ENCODE measurements at places on chromosomes 13 and 19. TPM values are rescaled to one million over a fixed set of nuclear protein-coding genes. Genes with fewer than 3 reads are reported as not detected.

DNA sequence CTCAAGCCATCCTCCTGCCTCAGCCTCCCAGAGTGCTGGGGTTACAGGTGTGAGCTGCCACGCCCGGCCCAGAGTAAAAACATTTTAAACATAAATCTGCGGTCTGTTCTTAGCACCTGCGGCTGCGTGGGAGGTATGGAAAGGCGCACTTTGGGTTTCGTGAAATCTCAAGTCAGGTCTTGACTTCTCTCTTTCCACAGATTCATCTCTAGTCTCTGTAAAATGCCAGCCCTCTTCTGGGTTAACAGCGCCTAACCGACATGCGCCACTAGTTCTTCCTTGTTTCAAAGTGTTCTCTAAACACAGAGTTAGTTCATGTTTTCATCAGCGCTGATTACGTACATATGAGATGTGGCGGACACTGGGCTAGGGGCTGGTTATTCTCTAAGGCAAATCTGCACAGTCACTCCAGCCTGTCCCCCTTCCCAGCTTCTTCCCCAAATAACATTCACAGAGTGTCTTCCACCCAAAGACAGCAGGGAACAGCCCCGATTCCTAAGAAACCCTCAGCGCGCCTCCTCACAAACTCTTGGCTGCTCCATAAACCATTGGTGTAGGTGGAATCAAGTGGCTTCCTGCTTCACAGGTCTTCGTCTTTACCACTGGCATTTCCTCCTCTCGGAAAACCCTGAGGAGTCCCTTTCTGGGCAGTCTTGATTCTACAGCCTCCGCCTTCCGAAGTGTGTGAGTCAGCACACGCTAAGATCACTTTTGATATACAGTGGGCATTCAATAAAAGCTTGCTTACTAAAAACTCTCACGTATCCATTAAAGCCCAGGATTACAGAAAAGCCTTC lies 1.4 kb downstream of the PARP4 start:
- DNase-seq: peak; percentile 20
- peaks cover 12% of the 10 kb centered on the region for H3K4me1 ChIP-seq
- no peak overlapping the region for H3K4me3 ChIP-seq
- H3K27me3 ChIP-seq: no peaks in the 10 kb centered on the region
- no peaks in the 10 kb centered on the region for H3K36me3 ChIP-seq
- H3K27ac ChIP-seq: peak overlapping the region; percentile 87

DNA sequence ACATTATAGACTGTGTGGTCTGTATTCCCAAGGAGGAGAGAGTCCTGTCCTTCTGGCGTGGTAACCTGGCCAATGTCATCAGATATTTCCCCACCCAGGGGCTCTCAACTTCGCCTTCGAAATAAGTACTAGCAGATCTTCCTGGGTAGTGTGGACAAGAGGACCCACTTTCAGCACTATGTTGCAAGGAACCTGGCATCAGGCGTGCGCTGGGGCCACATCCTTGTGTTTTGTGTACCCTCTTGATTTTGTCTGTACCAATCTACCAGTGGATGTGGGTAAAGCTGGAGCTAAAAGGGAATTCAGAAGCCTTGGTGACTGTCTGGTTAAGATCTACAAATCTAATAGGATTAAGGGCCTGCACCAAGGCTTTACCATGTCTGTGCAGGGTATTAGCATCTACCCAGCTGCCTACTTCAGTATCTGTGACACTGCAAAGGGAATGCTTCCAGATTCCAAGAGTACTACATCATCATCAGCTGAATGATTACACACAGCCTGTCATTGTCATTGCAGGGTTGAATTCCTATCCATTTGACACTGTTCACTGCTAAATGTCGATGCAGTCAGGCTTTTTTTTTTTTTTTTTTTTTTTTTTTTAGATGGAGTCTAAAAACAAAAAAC lies 148.0 kb downstream of the PRR20E start:
- H3K4me3 ChIP-seq: no peak overlapping the region
- DNase-seq: no peak
- no peaks in the 10 kb centered on the region for H3K27me3 ChIP-seq
- H3K27ac ChIP-seq: no peak overlapping the region
- no peaks in the 10 kb centered on the region for H3K36me3 ChIP-seq

DNA sequence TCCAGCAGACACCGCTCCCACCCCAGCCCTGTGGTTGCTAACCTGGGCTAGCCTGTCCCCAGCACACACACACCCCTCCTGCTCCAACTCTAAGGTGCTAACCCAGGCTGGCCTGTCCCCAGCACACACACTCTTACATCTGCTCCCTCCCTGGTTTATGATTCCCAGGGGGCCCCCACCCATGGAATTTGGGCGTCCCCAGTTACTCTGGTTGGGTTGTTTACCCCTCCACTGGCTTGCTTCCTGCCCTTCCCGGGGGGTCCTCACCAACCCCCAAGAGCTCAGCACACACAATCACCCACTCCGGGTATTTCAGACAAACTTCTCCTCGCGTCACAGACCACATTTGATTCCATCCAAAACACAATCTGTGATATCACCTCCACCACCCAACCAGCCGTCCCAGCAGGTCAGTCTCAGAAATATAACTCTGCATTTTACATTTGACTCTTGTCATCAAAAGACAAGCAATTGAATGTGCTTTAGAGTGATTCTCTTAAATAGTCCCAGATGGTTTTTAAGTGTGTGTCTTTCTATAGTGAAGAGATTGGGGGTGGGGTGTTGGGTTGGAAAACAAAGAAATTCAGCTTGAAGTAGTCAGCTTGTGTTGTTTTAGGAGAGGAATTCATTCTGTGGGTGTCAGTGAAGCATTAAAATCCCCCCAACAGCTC lies 20.1 kb downstream of the COL4A2 start:
- H3K4me1 ChIP-seq: peaks cover 97% of the 10 kb centered on the region
- peak overlapping the region; percentile 37 for H3K27ac ChIP-seq
- peak; percentile 56 for DNase-seq
- H3K36me3 ChIP-seq: no peaks in the 10 kb centered on the region
- no peak overlapping the region for H3K4me3 ChIP-seq

- H3K27me3 ChIP-seq: no peaks in the 10 kb centered on the region
- H3K4me1 ChIP-seq: peaks cover 45% of the 10 kb centered on the region
- no peak for DNase-seq
- no peak overlapping the region for H3K27ac ChIP-seq
- H3K4me3 ChIP-seq: no peak overlapping the region
- no peaks in the 10 kb centered on the region for H3K36me3 ChIP-seq
These were observed 2.2 kb downstream of the PALM3 start for GRCh38 chr19:14059652-14060155.

DNA sequence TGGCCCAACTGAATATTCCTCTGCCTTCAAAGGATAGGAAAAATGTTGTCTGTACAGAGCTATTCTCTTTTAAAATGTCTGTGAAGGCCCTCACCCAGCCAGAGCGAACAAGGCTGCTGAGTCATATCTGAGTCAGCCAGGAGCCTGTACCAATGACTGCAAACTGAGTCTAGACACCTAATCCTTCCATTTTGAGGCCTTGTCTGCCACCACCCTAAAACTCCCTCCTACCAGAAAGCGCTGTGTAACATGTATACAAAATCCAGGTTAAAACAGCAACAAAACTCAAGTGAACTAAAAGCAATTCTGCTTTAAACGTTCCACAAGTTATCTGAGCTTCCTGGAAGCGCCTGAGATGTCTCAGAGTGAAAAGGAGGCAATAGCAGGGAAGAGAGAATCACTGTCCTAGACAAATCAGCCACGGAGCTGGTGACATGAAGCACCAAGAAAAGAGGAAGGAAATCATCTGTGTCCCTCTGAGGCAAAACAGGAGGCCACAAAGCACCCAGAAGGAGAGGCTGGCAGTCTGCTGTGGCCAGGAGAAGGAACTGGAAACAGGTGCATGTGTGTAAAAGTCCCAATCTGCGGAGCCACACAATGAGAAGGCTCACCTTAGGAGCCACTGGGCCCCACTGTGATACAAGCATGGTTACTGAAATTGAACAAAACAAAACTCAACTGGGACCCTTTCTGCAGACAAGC lies 10.2 kb downstream of the DHRS12 start:
- DNase-seq: no peak
- no peak overlapping the region for H3K4me3 ChIP-seq
- H3K4me1 ChIP-seq: peaks cover 63% of the 10 kb centered on the region

GRCh38 chr13:49536144-49536873 lies 40.6 kb downstream of the PHF11 start:
- H3K4me3 ChIP-seq: no peak overlapping the region
- H3K27ac ChIP-seq: peak overlapping the region; percentile 49
- peaks cover 38% of the 10 kb centered on the region for H3K4me1 ChIP-seq
- no peaks in the 10 kb centered on the region for H3K27me3 ChIP-seq

DNA sequence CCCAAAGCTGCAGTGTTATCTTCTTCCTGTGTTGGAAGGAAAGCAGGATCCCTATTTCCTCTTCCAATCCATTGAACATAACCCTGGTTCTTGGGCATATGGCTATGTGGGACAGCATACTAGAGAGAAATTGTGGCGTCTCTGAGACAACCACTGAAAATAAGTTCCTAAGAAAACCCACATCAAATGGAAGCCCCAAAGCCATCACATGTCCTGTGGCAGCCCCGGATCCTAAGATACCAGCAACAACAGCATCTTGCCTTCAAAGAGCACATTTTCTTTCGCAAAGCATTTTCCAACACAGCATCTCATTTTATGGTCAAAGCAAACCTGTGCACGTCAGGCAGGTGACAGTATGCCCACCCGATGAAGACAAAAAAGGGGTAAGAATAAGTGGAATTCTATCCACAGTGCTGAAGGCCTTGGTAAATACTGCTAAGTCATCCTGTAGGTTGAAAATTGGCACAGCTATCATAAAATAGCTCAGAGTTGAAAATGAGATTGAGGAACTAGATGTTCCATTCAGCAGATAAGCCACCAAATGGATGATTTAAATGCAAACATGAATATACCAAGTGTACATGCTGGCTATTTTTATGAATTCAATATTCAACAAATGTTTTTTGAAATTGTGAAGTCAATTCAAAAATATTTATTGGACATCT lies 232.2 kb downstream of the DLEU7 start:
- no peaks in the 10 kb centered on the region for H3K36me3 ChIP-seq
- H3K27me3 ChIP-seq: no peaks in the 10 kb centered on the region
- DNase-seq: no peak
- no peak overlapping the region for H3K27ac ChIP-seq
- no peaks in the 10 kb centered on the region for H3K4me1 ChIP-seq

GRCh38 chr19:18558604-18559003 lies 934 bp downstream of the KXD1 start:
- no peaks in the 10 kb centered on the region for H3K27me3 ChIP-seq
- H3K27ac ChIP-seq: peak overlapping the region; percentile 90
- peaks cover 4% of the 10 kb centered on the region for H3K4me1 ChIP-seq
- no peak for DNase-seq
- peak overlapping the region; percentile 100 for H3K4me3 ChIP-seq

Gene NLRP5
- total RNA-seq: not detected

DNA sequence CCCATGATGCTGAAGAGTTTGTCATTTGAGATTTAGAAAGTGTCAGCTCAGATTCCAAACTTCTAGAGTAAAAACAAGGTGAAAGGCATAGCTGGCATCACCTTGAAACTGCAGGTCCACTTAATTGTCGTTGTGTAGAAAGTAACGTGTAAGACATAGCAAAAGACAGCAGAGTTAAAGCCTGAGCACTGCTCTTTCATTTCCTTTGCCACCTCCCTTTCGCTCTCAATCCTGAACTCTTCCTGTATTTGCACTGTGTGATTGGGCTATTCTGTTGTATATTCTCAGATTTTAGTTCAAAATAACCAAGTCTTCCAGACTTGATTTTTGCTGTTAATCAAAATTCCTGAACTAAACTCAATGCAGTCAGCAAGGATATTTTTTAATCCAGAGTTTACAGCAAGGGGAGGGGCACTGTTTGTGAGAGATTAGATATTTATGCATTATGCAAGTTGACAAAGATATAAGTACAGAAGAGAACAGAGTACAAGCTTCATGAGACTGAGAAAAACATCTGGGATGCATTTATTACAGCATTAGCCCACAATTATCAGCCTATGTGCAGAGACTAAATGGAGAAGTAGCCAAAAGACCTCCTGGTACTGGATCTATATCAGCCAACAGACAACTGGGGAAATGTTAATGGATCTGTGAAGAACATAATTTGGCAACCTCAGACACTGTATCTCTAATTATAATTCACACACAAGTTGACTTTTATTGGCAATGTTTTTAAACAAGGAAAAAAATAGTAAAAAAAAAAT lies 328.6 kb downstream of the SUCLA2 start:
- no peaks in the 10 kb centered on the region for H3K4me1 ChIP-seq
- no peak for DNase-seq
- H3K27me3 ChIP-seq: no peaks in the 10 kb centered on the region
- no peaks in the 10 kb centered on the region for H3K36me3 ChIP-seq

- H3K27ac ChIP-seq: no peak overlapping the region
- DNase-seq: no peak
- no peaks in the 10 kb centered on the region for H3K4me1 ChIP-seq
These were observed 9.2 kb upstream of the ZSCAN1 start for GRCh38 chr19:58024661-58025060.

Gene CATSPERD
- not detected for total RNA-seq

- H3K36me3 ChIP-seq: peaks cover 58% of the 10 kb centered on the region
These were observed 6.9 kb downstream of the MKNK2 start for GRCh38 chr19:2043961-2044708.
